IPS-NIHi11 (cell line): ENCODE measurements at places on chromosomes 13 and 19.

GRCh38 chr19:40400559-40400958 is 10.6 kb upstream of the HIPK4 start:
- no peak for DNase-seq

DNA sequence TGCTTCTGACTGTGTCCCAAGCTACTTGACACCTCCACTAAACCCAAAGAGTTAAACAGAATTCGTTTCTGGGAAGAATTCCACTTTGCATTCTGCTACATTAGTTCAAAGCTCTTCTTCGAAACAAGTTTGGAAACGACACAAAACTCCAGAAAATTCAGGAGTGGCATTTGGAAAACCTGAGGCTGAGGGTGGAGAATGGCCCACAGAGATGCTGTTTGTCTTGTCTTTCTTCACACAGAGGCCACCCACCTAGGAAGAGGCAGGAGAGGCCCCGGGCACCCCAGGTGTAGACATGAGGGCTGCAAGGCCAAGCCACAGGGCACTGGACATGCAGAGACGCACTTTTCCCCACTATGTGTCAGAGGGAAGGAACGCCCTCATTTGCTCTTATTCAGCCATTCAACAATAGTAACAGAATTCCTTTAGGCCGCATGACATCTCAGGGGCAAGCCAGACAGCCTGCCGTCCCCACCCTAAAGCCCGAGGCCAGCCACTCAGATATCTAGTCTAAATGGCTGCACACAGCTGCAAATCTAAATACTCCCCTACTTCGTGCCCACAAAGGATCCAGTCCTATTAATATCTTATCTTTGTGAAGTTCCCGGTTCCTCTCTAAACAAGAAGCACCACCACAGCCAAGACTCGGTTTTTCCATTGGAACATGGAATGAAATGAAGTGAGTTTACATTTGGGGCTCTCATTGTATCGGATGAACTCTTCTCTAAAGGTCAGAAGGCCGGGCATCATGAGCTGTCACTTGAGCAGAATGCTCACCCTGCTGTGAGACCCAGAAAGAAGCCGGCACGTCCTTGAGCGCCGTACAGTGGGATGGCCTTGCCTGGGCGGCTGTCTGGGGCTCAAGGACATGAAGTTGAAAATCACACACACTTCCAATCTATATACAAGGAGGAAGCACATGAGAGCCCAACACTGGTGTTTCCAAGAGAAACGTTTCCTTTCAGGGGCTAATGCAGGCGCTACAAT is 19.8 kb downstream of the COL4A1 start:
- DNase-seq, result no peak

DNA sequence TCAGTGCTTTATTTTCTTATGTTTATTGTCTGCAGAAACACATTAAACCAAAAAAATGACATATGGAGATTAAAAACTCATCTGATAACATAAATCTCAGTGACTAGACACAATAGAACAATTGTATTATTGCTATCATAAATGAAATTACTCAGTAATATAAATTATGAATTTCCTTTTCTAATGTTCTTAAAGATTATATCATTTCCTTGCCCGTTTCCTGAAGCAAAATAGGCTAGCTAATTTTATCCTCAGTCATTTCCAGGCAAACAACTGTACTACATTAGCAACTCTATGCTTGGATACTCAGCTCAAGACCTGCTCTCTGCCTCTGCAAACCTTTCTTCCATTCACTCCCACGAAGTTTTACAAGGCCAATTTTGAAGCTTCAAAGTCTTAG is 61.2 kb downstream of the RFC3 start:
- no peak for DNase-seq

DNA sequence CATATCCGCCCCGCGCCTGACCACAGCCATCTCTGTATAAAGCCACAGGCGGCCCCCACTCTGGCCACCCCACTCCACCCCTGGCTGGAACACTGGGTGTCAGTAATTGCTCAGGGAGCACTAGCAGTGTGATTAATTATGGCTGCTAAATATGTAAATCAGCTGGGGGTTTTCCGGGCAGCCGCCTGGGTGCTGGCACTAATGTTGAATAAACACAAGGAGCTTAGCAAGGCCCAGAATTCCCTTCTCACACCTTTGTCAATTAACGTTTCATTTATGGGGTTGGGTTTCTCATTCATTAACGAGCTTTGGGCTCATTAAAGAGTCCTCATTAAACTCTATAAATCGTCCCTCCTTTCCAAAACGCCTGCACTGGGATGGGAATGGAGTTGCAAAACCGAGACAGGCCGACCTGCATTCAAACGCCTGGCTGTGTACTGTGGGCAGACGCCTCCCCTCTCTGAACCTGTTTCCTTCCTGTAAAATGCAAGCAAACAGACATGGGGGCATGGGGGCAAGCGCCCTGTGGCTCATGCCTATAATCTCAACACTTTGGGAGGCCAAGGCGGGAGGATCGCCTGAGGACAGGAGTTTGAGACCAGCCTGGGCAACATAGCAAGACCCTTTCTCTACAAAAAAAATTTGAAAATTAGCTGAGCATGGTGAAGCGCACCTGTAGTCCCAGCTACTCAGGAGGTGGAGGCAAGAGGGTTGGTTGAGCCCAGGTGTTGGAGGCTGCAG is 17.7 kb upstream of the OLFM2 start:
- no peak for DNase-seq

- no peak for DNase-seq
Measured at GRCh38 chr13:55576389-55576788, 1564.3 kb upstream of the PRR20A start.

DNA sequence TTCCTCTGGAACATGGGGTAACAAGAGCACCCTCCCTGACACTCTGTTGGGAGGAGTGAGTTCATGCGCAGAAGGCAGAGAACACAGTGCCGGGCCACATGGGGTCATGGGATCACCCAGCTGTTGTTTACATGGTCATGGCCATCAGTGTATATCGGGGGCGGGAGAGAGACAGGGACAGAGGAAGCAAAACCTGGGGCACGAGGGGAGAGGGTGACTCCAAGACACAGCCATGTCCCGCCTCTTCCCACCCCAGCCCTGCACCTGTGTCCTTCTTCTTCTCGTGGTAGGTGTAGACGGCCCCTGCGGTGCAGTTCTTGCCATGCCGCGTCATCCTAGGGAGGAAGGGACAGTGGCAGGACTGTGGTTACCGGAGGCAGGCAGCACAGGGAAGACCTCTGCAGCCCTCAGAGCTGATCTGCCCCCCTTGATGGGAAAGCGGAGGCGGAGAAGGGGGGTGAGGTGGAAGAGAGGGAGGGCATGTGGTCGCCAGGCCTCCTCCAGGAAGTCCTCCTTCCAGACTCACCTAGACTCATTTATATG is 19.9 kb downstream of the NOSIP start:
- no peak for DNase-seq

DNA sequence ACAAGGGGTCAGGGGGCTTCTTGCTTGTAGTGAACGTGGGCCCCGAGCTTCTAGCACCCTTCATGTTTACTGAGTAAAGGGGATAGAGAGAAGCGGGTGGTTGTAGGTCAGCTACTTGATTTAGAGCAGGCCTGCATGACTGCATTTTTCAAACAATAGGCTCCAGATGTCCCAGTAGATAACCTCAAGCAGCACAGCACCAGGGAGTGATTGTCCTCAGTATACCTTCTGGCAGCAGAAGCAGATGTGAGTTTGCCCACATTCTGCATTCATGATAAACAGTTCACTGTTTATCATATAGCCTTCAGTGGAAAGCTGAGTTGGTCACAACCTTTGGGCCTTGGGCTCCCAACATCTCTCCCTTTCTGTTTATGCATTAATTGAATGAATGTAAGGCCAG is 4.8 kb downstream of the ZNF439 start:
- no peak for DNase-seq

GRCh38 chr13:28120317-28120716 is 18.0 kb upstream of the PAN3 start:
- DNase-seq, result no peak

DNA sequence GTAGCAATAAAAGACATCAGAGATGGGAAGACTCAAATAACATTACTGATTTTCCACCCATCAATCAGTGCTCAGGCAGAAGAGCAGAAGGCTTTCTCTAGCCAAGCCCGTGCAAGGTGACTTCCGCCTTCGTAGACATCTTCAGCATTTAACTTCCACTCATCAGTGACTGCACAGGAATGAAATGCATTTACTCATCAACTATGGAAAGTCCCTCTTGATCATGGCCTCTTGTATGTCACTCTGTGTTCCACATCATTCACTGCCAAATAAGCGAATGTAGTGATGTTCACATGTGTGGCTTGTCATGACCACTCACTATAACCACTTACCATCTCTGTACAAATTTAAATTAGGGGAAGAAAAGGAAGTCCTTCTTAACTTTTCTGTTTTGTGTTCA is 49.4 kb downstream of the SACS start:
- DNase-seq, result no peak

DNA sequence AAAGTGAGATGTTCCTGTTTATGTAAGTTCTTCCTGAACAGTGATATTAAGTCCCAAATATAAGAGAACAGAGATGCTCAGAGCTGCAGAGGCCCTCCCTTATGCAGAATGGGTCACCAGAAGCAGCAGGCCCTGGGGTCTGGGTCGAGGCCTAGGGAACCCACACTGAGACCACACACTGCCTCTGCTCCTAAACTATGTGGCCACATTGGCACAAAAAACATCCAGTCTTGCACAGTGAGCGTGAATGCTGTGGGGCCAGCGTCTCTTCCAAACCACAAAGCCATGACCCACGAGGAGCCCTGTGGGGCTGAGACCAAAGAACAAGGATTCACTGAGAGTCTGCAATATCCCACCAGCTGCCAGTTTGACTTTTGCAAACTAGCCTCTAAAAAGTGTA is 23.6 kb downstream of the PROZ start:
- no peak for DNase-seq

- DNase-seq, result peak; percentile 98
Measured at GRCh38 chr19:11446652-11447301, 11.3 kb downstream of the PRKCSH start.

GRCh38 chr13:39777527-39778061 is 122.1 kb downstream of the COG6 start:
- peak; percentile 16 for DNase-seq

- no peak for DNase-seq
Measured at GRCh38 chr19:5587661-5588060, 19.9 kb upstream of the TINCR start.

DNA sequence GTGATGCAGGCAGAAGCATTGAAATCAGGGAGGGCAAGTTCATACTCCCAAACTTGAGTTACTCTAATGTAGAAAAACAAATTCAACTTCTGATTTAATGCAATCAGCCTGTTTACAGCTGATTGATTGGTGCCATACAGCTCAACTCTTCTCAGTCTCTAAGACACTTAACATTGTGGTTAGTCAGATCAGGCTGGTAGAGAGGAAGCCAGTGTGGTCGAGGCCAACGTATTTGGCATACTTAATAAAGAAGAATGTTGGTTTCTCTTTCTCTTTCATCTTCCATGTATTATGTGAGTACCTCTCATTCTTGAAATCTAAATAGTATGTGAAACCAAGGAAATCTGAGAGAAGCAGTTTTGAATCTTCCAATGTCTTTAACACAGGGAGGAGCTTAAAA is 255.0 kb upstream of the SLITRK1 start:
- DNase-seq, result no peak

DNA sequence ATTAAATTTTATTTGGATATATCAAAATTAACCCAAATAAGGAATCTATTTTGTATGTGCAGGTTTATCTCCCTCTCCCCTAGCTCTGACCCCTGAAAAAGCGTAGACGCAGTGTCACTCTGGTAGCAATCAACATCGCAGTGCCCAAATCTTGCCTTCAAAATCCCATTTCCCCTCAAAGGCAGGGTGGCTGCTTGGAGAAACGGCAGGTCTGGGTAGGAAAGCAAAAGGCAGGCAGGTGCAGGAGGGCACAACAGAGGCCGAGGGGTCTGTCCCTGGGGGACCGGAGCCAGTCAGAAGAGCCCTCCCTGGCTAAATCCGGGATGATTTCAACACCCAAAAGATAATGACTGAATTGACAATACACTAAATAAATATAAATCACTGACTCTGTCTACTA is 41.9 kb downstream of the NAXD start:
- no peak for DNase-seq

- DNase-seq, result no peak
Measured at GRCh38 chr19:34888091-34888490, 38.6 kb upstream of the ZNF30 start.

GRCh38 chr19:441213-441836 is 19.5 kb downstream of the SHC2 start:
- DNase-seq, result no peak

GRCh38 chr19:18091217-18091608 is 4.5 kb upstream of the IL12RB1 start:
- DNase-seq, result no peak

DNA sequence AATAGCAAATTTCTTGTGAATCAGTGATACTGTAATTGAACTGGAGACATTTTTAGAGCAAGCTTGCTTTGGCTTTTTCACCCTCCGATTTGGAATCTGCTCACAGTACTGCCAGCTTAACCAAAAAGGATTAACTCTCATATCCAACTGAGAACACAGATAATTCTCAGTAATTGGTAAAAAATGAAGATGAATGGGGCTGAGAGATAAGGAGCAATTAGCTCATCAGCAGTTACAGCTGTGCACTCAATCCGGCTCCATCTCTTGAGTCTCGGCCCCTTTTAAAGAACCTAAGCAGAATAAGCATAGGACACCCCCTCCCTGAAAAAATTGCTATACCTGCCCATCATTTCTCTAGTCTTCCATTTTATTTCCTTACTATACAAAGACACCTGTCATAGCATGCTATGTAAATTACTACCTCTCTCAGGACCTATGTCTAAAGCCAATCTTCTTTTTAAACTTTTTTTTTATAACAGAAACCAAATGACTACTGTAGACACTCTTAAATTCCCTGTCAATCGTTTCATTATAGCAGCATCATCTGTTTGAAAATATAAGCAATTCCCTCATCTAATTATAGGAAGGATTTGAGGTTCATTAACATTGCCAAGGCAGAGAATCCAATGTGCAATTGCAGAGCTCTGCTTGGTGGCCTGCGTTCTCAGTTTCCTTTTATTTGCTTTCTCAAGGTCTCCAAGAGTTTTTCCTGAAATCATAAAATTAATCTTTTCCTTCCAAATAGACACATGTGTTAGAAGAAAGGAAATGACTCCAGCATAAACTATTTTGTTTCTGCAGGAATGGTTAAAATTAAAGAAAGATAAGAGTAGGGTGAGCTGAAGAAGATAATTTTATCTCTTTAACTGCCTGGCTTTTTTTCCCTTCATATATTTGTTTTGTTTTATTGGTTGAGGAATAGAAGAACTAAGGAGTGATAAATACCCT is 242.1 kb downstream of the DACH1 start:
- no peak for DNase-seq

GRCh38 chr19:12495002-12495802 is 10.6 kb upstream of the ZNF709 start:
- peak; percentile 90 for DNase-seq

DNA sequence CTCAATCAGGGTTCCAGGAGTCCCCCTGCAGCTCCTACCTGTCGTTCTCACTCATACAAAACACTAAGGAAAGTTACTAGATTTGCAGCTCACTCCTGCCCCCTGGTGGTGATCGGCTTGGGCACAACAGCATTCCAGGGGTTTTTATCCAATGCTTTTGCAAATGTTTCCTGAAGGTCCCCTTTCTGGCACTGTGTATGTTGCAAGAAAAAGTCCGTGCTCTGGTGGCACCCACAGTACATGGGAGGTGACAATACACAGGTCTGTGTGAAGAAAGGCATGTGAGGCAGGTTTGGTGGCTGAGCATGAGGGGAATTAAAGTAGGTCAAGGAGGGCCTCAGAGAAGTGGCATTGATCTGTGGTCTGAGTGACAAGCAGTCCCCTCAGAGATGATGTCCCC is 8.6 kb upstream of the TYK2 start:
- peak; percentile 69 for DNase-seq

GRCh38 chr19:11137542-11138384 is 17.8 kb downstream of the SPC24 start:
- DNase-seq, result peak; percentile 84

GRCh38 chr19:39470724-39471339 is 9.8 kb upstream of the TIMM50 start:
- DNase-seq, result no peak

GRCh38 chr13:34085204-34085603 is 267.3 kb downstream of the RFC3 start:
- DNase-seq, result no peak
